Activated CD8-positive, alpha-beta memory T cell treated with anti-CD3 and anti-CD28 coated beads for 36 hours (primary cell): ENCODE measurements at places on chromosomes 11 and 22. TPM values are rescaled to one million over a fixed set of nuclear protein-coding genes. Genes with fewer than 3 reads are reported as not detected.

Gene XBP1
- 87.0 TPM for total RNA-seq

Gene SCUBE2
- total RNA-seq: not detected

Gene FAM227A
- total RNA-seq: 0.40 TPM

Gene NCAM1
- not detected for total RNA-seq

Gene OTOG
- total RNA-seq: not detected

Gene GSTP1
- 491 TPM for total RNA-seq

Gene ZNF280B
- 3.8 TPM for total RNA-seq

Gene UBQLN3
- total RNA-seq: not detected

Gene DBX1
- total RNA-seq: not detected

Gene UCP3
- total RNA-seq: 2.0 TPM

Gene FOXRED2
- total RNA-seq: 25.3 TPM

Gene NFRKB
- 38.6 TPM for total RNA-seq

Gene CATSPER1
- not detected for total RNA-seq
